ENCODE measurements at places on chromosomes 6 and 20.

- no peak for DNase-seq
These were observed 785 bp upstream of the THBD start for GRCh38 chr20:23050076-23050838.

DNA sequence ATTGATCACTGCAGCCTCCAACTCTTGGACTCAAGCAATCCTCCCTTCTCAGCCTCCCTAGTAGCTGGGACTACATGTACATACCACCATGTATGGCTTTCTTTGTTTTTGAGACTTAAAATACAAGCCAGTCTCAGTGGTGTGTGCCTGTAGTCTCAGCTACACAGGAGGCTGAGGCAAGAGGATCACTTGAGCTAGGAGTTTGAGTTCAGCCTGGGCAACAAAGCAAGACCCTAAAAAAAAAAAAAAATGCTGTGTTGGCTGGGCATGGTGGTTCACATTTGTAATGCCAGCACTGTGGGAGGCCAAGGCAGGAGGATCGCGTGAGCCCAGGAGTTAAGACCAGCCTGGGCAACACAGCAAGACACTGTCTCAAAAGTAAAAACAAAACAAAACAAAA is 51.7 kb downstream of the UBR2 start:
- DNase-seq = no peak

- no peak for DNase-seq
These were observed 147.9 kb downstream of the HAO1 start for GRCh38 chr20:7792150-7792869.

GRCh38 chr6:110329348-110329713 is 28.8 kb downstream of the METTL24 start:
- no peak for DNase-seq

GRCh38 chr20:46850416-46850815 is 44.2 kb upstream of the EYA2 start:
- no peak for DNase-seq

DNA sequence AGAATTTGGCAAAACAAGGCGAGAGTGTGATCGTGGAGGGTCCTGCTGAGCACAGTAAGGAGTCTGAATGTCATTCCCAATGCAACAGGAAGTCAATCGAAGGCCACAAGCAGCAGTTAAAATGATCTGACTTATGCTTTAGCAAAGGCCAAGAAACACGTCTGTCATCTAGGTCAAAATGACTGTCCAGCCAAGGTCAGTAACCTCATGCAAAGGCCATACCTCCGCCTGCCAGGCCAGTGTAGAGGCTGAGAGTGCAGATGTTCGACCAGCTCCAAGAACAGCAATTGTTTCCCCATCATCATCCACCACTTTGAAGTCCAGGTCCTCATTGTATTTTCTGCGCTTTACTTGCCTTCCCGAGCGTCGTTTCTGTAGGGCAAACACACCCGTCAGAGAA is 105.6 kb downstream of the CHD6 start:
- DNase-seq = no peak

GRCh38 chr6:7250812-7251211 is 62.2 kb downstream of the SSR1 start:
- no peak for DNase-seq

- DNase-seq = no peak
These were observed 86.6 kb upstream of the TAB2 start for GRCh38 chr6:149230712-149231460.

DNA sequence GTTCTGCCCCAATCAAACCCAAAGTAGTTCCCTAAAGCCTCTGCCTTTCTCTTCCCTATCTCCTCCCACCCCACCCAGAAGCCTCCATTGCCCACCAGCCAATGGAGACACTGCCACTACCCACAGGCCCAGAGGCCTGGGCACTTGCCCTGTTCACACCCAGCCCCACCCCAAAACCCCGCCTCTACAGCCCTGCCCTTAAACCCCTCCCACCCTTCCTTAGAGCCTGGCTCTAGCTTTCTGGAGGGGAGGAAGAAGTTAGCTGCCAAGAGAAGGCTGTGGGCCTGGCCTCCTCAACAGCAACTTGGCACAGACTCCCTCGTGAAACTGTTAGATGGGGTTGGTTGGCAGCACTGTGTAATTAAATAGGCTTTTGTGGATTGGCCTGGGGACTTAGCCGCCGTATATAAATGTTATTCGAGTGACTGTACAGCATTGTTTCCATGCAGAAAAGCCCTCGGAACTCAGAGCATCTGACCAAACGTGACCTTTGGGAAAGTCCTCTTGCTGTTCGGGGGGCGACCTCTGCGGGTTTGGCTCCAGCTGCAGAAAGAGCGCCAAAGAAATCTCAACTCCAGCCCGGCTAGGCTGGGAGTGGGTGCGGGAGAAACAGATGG is 31.4 kb downstream of the COL11A2 start:
- no peak for DNase-seq

DNA sequence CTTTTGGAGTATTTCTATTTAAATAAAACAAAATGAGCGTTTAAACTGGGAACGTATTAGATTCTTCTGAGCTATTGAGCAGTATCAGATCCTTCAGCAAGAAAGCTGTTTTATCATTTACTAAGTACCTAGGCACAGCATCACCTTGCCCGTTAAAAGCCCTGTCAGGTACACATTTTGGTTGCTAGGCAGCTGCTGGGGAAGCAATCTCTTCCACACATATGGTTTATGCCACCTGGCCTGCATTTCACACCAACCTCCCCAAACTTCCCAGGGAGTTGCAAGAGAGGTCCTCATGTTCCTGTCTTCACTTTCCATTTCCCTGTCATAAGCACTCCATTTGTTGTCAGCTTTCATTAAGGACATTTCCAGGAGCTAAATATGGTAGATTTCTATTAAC is 400.1 kb downstream of the PLCB1 start:
- no peak for DNase-seq

DNA sequence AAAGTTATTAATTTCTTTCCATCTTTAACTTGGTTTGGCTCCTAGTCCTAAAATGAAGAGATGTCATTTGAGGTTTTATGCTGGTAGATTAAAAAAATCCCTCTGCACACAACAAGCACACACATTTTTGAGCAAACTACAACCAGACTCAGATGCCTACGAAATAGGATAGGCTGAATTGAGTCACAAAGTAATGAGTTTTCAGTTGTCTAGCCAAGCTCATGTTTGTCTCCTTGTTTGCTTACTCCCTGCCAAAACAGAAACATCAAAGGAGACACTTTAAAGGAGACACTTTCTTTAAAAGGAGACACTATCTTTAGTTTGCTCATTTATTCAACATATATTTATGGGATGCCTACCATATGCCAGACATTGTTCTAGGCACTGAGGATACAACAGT is 56.2 kb downstream of the TPBG start:
- no peak for DNase-seq

DNA sequence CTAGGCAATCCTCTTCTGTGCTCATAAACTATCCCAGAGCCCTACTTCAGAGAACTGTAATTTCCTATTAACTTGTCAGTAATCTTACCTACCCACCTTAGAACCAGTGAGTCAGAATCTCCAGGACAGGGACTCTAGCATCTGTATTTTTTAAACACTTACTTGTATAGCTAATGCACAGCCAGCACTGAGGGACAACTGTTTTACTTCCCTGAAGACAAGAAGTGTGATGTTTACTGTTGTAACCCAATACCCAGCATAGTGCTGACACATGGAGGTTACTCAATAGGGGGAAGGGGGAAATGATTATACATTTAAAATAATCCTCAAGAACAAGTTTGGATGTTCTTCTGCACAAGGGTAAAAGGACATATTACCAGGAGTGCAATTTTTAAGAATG is 130.8 kb downstream of the BTBD9 start:
- DNase-seq = no peak

DNA sequence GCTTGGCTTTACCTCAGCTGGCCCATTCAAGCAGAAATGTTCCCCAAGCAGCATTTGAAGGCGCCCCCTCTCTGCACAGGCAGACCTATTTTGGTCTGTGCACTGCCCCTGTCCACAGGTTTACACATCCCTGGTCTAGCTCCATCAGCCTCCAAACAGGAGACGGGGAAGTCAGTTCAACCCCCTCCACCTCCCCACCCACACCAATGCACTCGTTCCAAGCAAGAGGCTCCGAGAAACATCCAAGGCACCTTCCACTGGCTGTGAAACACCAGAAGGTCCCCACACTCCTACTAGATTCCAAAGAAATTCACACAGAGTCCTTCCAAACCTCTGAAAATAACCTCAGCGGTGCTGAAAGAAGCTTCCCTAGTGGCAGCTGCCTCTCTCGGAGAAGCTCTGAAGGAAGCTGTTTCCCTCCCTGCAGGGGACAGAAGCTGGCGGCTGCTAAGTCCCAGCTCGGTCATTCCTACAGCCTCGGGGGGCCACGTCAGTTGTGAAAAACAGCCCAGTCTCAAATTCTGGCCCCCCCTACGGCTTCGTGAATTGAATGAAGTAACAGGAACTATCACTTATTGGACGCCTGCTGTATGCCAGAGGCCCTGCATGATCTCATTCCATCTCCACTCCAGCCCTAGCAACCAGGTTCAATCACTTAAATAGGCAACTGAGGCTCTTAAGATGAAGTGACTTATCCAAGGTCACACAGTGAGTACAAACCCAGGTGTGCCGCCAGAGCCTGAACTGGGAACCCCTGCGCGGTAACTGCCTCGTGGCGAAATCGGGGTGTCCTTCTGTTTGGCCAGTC is 815 bp downstream of the SPATA2 start:
- no peak for DNase-seq

GRCh38 chr6:10485406-10485805 is 35.7 kb upstream of the GCNT2 start:
- DNase-seq = no peak

DNA sequence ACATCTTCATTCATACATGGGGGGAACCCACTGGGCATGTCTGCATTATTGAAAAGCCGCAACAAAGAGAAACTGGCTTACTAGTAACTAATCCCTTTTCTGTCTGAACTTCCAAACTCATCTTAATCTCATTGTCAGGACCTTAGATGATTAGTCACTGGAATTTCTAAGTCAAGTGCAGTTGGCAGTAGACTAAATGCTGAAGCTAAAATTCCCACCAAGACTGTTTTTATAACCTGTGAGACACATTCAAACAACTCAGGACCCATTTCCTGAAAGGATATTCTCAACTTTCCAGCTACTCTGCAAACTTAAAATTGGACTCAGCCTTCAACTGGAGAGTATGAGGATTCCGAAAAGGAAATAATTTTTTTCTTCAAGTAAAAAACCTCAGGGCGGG is 94.8 kb upstream of the SCAF8 start:
- DNase-seq = no peak

DNA sequence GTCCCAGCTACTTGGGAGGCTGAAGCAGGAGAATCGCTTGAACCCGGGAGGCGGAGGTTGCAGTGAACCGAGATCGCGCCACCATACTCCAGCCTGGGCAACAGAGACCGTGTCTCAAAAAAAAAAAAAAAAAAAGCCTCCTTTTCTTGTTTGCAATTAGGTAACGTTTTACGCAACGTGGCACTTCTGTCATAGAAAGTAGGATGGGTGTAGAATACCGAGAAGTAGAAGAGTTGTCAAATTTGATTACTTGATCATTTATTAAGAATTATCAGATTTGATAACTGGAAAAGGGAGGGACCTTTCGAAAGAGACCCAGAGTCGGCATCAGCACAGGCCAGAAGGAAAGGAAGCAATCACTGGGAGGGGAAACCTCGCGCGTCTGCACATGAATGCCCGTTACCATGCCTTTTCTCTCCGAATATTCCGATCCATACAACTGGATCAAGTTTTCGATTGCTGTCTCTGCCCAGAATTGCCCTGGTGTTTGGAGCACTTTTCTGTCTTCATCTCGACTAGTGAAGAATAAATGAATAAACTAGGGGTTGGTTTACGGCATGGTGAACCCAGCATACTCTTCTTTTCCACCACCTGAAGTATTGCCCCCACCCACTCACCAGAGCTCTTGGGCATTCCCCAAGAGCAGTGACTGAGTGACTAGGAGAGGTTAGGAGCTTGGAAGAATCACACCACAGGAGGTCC is 4.5 kb upstream of the TFAP2D start:
- DNase-seq = no peak

DNA sequence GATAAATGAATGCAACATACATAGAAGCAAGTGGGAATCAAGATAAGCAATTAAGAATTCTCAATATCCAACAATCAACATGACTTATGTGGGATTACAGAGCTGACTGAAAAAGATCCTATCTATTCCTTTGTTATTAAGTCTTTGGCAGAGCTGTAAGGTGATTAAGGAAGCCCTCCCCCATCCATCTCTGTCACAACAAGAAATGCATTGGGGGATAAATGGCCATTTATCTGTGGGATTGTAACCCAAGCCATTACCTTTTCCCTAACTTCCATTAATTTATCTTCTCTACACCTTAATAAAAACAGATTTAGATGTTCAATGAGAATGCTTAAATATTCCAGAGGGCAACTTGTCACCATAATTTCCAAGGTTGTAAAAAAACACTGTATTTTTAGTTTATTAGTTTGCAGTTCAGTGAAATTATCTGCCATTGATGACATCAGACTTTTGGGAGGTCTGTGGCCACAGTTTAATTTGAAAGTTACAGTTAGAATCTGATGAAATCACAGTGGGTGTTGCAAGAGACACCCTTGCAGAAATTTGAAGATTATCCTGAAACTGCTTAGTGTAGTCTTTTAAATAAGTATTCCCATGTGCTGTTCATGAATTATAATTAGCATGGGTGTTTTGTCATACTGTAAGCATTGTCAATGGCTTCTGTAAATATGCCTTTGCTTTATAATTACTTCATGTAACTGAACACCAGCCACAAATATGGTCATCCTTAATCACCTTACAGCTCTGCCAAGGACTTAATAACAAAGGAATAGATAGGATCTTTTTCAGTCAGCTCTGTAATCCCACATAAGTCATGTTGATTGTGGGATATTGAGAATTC is 49.4 kb upstream of the FYN start:
- DNase-seq = no peak

DNA sequence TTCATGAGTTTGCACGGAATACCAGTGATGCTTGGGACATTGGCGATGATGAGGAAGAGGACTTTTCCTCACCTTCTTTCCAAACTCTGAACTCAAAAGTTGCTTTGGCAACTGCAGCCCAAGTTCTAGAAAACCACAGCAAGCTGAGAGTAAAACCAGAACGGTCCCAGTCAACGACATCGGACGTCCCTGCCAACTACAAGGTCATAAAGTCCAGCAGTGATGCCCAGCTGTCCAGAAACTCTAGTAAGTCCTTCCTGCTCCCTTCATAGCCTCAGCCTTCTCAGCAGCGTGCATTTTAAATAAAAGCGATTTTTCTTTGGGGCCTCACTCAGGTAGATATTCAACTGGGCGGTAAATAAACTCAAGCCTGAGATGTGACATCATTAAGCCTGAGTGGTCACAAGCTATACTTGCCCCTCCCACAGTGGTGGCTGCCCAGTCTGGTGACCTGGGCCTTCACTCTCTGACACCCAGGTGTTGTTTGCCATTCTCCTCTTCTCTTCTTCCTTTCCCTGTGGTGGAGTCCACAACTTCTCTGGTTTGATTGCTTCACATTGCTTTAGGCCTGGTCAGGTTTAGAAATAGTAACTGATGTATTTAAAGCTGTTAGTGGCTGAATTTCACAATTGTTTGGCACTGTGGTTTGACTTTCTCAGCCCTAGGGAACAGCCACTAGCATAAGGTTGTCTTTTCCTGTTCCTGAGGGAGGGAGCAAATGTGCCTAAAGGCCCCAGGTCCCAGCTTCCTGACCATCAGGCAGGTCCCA is 21.6 kb upstream of the TMEM217 start:
- no peak for DNase-seq

Measured in vagina (tissue), 2 donors.